ENCODE measurements at places on chromosomes 4 and X. TPM values are rescaled to one million over a fixed set of nuclear protein-coding genes. Genes with fewer than 3 reads are reported as not detected.
A peak's percentile ranks its signal among the peaks of the same experiment; 100 is the strongest.

Gene ADRA2C
- 5.3 TPM for polyA plus RNA-seq

- no peaks in the 10 kb centered on the region for H3K27me3 ChIP-seq
- peak overlapping the region; percentile 16 for H3K4me3 ChIP-seq
- H3K4me1 ChIP-seq = peaks cover 5% of the 10 kb centered on the region
- H3K27ac ChIP-seq = peak overlapping the region; percentile 66
- DNase-seq = no peak
- H3K36me3 ChIP-seq = no peaks in the 10 kb centered on the region
Observed at GRCh38 chr4:123352240-123352945, 44.2 kb upstream of the SPRY1 start.

DNA sequence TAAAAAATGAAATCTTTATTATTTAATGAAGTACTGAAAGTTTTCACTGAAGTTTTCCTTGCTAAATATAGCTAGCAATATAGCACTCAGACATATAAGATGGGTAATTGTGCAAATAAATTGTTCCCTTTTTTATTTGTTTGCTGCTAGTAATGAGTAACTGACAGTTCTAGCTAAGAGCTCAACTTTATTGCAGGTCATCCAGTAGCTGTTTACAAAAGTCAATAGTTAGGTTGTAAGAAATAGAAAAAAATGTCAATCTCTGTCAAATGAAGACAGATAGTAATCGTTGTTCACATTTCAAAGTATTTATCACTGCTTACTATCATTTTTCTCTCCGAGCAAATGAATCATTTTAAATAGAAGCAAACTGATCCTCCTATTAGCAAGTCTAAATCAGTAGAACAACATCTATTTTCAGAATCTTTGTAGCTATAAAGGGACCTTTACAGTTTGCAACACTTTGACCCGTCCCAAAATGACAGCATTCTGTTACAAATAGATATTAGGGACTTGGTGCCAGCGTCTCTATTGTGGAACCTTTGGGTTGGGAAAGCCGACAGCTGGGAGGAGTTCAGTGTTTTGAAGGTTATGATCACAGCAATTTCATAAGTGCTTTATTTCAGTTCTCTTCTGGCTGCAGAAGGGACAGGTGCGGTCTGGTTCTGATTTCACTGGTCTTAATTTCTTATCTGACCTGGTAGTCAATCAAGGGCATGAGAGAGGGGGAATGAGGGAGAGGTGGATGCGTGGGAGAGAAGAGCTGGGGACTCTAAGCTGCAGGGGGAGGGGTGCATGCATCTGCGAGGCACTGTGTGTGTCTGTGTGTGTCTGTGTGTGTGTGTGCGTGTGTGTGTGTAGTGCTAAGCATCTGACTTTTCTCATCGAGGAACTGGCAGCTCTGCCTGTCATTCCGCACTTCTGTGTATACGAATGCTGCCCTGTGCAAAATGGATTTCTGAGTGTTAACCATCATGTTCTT is 227.9 kb upstream of the PITX2 start:
- no peaks in the 10 kb centered on the region for H3K4me1 ChIP-seq
- no peak for DNase-seq
- no peak overlapping the region for H3K27ac ChIP-seq

GRCh38 chrX:118865231-118865630 is 41.6 kb downstream of the ZCCHC12 start:
- H3K36me3 ChIP-seq = no peaks in the 10 kb centered on the region
- H3K4me3 ChIP-seq = no peak overlapping the region
- no peaks in the 10 kb centered on the region for H3K4me1 ChIP-seq
- H3K27me3 ChIP-seq = no peaks in the 10 kb centered on the region
- no peak for DNase-seq
- H3K27ac ChIP-seq = no peak overlapping the region

Gene GAGE12H
- polyA plus RNA-seq = not detected

All from pancreas (tissue), 10 donors.